ENCODE measurements at places on chromosomes 2 and 18. TPM values are rescaled to one million over a fixed set of nuclear protein-coding genes. Genes with fewer than 3 reads are reported as not detected.
A peak's percentile ranks its signal among the peaks of the same experiment; 100 is the strongest.

SCN2A gene
- 1.1 TPM for total RNA-seq

- ATAC-seq, result no peak
These were observed 836.7 kb downstream of the CBLN2 start for GRCh38 chr18:71707400-71707799.

- peak; percentile 82 for ATAC-seq
These were observed at the start of gene CFLAR for GRCh38 chr2:201116115-201116958. Gene CFLAR (plus strand): TSS chr2:201116164. CDS start chr2:201129866, 13,702 bp downstream.

KLF11 gene
- total RNA-seq, result 18.1 TPM

- peak; percentile 81 for ATAC-seq
These were observed at the start of gene CDK15 for GRCh38 chr2:201806442-201807170. Gene CDK15 (plus strand): TSS chr2:201806537. CDS start chr2:201806665, 128 bp downstream.

GRCh38 chr18:61954096-61954746 is 61.4 kb upstream of the RNF152 start:
- ATAC-seq, result no peak

FBXO41 gene
- 7.0 TPM for total RNA-seq

Measured in motor neuron (in vitro differentiated cells).